ENCODE measurements at places on chromosomes 5 and 9.

DNA sequence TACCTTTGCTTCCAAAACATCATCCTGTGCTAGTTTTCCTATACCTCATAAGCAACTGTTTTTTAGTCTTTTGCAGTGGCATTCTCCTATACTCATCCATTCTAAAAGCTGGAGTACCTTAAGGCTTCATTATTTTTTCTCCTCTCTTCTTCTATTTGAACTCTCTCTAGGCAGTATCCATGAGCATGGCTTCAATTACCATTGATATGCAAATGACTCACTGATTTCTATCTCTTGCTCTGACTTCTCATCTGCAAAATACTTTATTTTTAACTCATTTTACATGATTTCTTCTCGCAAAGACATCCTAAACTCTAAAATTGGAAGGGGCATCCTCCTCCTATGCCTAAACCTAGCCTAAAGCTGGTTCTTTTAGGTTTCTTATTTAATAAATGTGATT is 365.1 kb upstream of the NUDT12 start:
- H3K36me3 ChIP-seq, result no peaks in the 10 kb centered on the region
- no peak overlapping the region for H3K4me3 ChIP-seq
- H3K4me1 ChIP-seq, result no peaks in the 10 kb centered on the region

- no peak for DNase-seq
- no peak overlapping the region for H3K27ac ChIP-seq
- no peaks in the 10 kb centered on the region for H3K27me3 ChIP-seq
- no peak overlapping the region for H3K4me3 ChIP-seq
- no peaks in the 10 kb centered on the region for H3K4me1 ChIP-seq
These were observed 361.6 kb downstream of the NPR3 start for GRCh38 chr5:33072726-33073125.

GRCh38 chr9:132190966-132191365 is 29.1 kb downstream of the NTNG2 start:
- H3K36me3 ChIP-seq, result no peaks in the 10 kb centered on the region
- DNase-seq, result no peak
- no peaks in the 10 kb centered on the region for H3K4me1 ChIP-seq
- no peaks in the 10 kb centered on the region for H3K27me3 ChIP-seq
- H3K4me3 ChIP-seq, result no peak overlapping the region

DNA sequence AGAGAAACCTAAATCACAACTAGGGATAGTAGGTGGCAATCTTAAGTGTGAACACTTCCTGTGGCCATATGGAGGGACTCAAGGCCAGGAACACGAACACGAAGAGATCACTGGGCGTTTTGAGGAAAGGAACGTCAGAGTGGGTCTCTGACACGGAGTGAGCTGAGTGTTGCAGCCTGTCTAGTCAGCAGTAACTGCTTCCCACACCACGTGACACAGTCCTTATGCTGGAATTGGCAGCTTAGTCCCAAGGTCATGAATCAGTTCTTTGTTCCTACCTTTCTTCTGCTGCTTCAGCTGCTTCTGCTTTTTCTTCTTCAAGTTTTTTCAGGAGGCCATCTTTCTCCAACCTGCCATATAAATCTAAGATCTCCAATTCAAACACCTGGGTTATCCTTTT is 18.2 kb downstream of the SPACA9 start:
- peaks cover 51% of the 10 kb centered on the region for H3K36me3 ChIP-seq
- H3K4me1 ChIP-seq, result no peaks in the 10 kb centered on the region

DNA sequence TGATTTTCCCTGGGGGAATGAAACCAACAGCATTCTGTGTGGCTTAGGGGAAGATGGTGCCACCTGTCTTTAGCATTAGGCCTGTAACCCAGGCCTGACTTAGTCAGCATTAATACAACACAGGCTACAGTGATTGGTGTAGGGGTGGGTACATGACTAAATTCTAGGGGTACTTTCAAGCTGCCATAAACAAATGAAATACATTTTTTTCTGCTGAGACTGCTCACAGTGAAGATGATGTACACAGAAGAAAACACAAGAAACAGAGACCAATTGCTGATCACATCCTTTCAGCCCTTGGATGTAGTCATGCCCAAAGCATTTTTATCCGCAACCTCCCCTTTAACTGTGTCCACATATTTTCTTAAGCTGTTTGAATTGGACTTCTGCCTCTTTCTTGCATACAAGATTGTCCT is 527.2 kb downstream of the KCTD16 start:
- no peak overlapping the region for H3K4me3 ChIP-seq
- H3K27ac ChIP-seq, result no peak overlapping the region
- H3K4me1 ChIP-seq, result no peaks in the 10 kb centered on the region

DNA sequence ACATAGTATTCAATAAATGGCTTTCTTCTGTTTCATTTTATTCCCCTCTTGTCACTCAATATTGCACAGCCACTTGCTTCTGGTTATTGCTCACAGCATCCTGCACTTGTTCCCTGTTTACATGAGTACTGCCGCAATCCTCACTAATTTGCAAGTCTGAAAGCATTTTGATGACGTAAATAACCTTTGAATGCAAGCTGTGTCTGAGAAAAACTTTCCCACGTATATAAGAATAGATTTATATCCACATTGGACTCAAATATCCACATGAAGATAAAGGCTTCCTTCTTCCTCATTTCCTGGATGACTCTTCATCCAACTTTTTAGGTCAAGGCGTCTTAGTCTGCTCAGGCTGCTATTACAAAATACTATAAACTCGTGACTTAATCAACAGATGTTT is 88.2 kb upstream of the DAP start:
- DNase-seq, result no peak
- H3K4me1 ChIP-seq, result no peaks in the 10 kb centered on the region
- H3K27ac ChIP-seq, result no peak overlapping the region
- H3K4me3 ChIP-seq, result no peak overlapping the region
- no peaks in the 10 kb centered on the region for H3K36me3 ChIP-seq
- no peaks in the 10 kb centered on the region for H3K27me3 ChIP-seq

GRCh38 chr5:1930501-1930879 is 47.8 kb upstream of the IRX4 start:
- no peak overlapping the region for H3K4me3 ChIP-seq
- no peak for DNase-seq
- peaks cover 12% of the 10 kb centered on the region for H3K27me3 ChIP-seq
- H3K36me3 ChIP-seq, result no peaks in the 10 kb centered on the region
- no peak overlapping the region for H3K27ac ChIP-seq
- H3K4me1 ChIP-seq, result no peaks in the 10 kb centered on the region

DNA sequence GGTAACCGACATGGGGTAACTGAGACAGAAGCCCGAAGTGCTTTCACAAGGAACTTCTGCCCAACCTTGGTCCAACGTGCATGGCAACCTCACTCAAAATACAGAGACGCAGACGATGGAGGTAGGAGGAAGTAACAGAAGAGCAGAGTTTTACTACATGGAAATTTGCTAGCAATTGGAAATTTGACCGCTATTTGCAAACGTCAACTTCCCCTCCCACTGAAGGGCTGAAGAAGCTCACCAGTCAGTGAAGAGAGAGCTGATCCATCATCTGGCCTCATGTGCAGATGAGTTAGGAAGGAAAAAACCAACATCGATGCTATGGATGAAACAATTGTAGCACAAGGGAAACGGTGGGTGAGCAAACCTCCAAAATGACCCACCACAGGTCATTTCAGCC is 196.7 kb downstream of the RGS3 start:
- H3K36me3 ChIP-seq, result no peaks in the 10 kb centered on the region
- H3K4me1 ChIP-seq, result peaks cover 14% of the 10 kb centered on the region
- H3K27me3 ChIP-seq, result no peaks in the 10 kb centered on the region
- no peak overlapping the region for H3K27ac ChIP-seq
- no peak for DNase-seq

GRCh38 chr5:179974246-179974945 is 66.7 kb upstream of the TBC1D9B start:
- no peak for DNase-seq
- H3K27me3 ChIP-seq, result no peaks in the 10 kb centered on the region
- no peak overlapping the region for H3K4me3 ChIP-seq
- H3K27ac ChIP-seq, result no peak overlapping the region
- peaks cover 16% of the 10 kb centered on the region for H3K36me3 ChIP-seq

DNA sequence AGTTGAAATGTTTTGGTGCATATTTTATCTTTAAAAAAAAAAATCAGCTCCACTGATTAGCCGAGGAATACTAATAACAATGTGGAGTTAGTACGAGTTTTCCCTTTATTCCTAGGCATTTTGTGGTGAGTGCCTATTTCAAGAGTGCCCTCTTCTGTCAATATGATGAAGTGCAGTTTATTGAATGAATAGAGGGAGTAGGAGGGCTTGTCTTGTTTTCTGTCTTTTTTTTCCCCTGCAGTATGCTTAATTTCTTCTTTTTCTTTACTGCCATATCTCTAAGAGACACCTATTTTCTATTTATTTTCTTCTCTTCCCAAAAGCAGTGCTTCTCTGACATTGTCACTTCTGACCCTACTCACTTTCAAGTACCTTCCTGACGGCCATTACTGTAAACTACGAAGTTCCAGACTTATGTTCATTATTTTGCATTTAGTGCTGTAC is 169.6 kb upstream of the PITX1 start:
- H3K36me3 ChIP-seq, result no peaks in the 10 kb centered on the region
- no peak overlapping the region for H3K27ac ChIP-seq
- DNase-seq, result no peak
- H3K4me3 ChIP-seq, result no peak overlapping the region

DNA sequence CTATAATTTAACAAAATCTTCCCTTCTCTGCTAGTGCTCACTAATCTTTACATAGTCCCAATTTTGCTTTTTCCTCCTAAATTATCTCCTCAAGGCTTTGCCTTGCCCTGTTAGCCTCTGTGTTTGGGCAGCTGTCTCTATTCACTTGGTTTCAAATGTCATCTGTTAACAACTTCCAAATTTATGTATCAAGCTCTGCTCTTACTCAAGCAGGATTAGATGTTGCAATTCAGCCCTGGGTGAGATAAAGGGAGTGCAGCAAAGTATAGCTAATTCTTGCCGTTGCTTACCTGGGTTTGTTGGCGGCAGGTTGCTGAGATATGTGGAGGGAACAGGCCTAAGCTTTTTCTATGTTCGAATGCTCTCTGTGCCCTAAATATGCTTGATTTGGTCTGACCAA is 483.8 kb downstream of the DMAC1 start:
- DNase-seq, result no peak
- no peaks in the 10 kb centered on the region for H3K27me3 ChIP-seq
- no peaks in the 10 kb centered on the region for H3K4me1 ChIP-seq
- no peak overlapping the region for H3K27ac ChIP-seq
- no peak overlapping the region for H3K4me3 ChIP-seq

DNA sequence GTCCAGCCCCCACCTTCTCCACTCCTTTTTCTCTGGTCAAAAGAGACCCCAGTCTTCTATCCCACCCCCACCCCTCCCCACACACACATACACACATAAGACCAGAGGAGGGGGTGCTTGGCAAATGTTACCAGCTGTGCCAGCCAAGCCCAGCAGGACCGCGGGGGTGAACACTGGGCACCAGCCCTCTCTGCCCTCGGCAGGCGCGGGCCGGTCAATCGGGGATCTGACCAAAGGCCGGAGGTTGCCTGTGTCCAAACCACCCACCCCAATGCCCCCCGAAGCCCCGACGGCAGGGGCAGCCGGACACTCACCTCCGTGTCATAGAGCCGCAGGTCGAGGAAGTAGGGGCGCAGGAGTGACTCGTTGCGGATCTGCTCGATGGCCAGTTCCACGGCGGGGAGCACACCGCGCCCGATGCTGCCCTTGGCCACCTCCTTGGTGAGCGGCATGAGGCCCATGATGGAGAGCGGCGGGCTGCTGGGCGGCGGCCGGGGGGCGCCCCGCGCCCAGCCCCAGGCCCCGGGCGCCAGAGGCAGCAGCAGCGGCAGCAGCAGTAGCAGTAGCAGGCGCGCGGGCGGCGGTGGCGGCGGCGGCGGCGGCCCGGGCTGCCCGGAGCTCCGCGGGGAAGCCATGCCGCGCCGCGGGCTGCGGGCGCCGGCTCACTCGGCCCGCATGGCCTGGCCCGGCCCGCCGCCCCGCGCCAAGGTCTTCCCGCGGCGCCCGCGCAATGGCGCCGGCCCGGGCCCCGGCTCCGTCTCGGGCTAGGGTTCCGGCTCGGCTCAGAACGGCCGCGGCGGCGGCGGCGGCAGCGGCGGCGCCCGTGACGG is 417 bp downstream of the GABBR2 start:
- H3K36me3 ChIP-seq, result no peaks in the 10 kb centered on the region
- no peak for DNase-seq
- peak overlapping the region; percentile 61 for H3K4me3 ChIP-seq
- no peak overlapping the region for H3K27ac ChIP-seq

- no peaks in the 10 kb centered on the region for H3K27me3 ChIP-seq
- H3K4me3 ChIP-seq, result no peak overlapping the region
- H3K36me3 ChIP-seq, result peaks cover 6% of the 10 kb centered on the region
- peaks cover 11% of the 10 kb centered on the region for H3K4me1 ChIP-seq
- no peak for DNase-seq
These were observed 46.8 kb downstream of the F2RL2 start for GRCh38 chr5:76576450-76576849.

DNA sequence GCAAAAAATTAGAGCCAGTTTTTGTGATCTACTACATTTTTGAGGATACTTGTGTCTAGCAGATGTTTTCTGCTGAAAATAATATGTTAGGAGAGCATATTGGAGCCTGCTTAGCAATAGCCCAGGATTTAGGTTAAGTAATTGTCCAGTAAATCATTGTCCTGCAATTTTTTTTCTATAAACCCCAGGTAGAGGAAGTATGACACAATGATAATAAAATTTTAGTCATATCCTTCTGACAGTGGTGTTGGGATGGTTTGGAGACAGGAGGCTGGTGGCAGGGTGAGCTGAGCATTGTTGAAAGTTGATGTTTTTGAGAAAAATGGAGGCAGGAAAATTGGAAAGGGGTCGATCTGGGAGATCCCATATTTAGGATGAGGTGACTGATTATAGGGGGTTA is 3.5 kb downstream of the SNCAIP start:
- DNase-seq, result no peak
- no peaks in the 10 kb centered on the region for H3K36me3 ChIP-seq
- H3K4me3 ChIP-seq, result no peak overlapping the region
- H3K27me3 ChIP-seq, result peaks cover 8% of the 10 kb centered on the region

DNA sequence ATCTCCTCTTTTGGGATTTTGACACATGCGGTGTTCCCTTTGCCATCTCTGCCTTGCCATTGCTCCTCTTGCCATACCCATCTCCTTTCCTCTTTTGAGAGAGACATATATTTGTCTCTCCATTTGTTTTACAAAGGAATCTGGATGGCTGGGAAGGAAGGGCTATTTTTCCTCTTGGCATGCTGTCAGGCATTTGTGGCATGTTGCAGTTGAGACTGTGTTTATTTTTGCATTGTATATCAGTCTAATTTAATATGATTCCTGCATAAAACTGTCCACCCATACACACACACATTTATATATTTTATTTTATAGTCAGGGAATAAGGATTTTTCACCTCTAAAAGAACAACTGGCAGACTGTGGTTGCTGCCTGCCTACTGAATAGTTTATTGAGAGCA is 1105.8 kb upstream of the SEMA6A start:
- no peaks in the 10 kb centered on the region for H3K27me3 ChIP-seq
- H3K4me3 ChIP-seq, result no peak overlapping the region
- DNase-seq, result no peak
- H3K4me1 ChIP-seq, result no peaks in the 10 kb centered on the region
- H3K27ac ChIP-seq, result no peak overlapping the region
- no peaks in the 10 kb centered on the region for H3K36me3 ChIP-seq

GRCh38 chr9:19551124-19551929 is 142.5 kb downstream of the ACER2 start:
- no peaks in the 10 kb centered on the region for H3K36me3 ChIP-seq
- no peaks in the 10 kb centered on the region for H3K4me1 ChIP-seq
- H3K27me3 ChIP-seq, result no peaks in the 10 kb centered on the region
- no peak overlapping the region for H3K4me3 ChIP-seq

Measured in liver (tissue), 10 donors.